ENCODE measurements at places on chromosomes 12 and 14.

DNA sequence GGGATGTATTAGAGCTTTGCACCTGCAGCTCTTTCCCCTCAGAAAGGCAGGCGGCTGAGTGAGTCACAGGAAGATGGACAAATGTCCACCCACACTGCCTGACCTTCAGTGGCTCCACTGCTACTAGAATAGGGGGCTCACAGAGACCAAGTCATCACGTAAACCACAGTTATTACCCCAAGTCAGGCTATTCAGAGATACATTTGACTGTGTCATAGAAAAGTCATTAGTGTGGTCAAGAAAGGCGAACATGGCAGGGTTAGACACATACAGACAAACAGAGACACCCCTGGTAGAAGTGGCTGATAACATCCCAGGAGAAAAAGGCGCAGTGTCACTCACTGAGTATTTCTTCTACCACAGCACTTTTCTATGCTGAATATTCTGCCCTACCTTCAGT is 36.0 kb downstream of the GCH1 start:
- DNase-seq, result no peak

DNA sequence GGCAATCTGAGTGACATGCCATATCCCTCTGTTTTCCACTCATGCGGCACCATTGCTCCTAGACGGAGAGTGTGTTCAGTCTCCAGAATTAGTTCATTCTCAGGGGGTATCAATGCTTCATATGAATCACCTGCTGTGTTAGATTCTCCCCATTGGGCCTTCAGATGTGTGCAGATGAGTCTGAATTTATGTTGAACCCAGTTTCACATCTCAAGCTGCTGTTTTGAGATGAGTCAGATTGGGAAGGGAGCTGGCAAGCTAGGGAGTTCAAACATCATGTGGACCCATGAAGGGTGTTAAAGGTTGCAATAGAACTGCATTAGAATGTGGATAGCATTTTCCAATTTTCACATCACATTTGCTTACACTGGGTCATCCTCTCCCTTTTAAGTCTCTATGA is 46.9 kb upstream of the KCNA1 start:
- DNase-seq, result no peak

DNA sequence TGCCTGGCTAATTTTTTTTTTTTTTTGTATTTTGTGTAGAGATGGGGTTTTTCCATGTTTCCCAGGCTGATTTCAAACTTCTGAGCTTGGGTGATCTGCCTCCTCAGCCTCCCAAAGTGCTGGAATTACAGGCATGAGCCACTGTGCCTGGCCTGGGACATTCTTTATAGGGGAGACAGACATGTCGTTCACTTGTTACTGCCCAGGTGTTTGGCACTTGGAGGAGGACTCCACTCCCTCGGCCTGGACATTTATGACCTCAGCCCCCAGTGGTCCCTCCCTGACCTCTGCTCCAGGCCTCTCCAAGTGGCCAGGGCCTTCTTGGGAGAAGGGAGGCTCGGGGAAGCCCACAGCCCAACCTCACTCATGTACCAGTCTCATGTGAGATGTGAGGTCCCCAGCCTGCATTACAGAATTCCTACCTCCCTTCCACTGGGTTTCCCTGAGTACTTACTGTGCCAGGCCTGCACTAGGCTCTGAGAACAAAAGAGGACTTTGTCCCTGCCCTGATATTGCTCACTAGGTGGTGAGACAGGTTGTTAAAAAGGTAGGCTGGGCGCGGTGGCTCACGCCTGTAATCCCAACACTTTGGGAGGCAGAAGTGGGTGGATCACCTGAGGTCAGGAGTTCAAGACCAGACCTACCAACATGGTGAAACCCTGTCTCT is 9.7 kb upstream of the POP5 start:
- no peak for DNase-seq

DNA sequence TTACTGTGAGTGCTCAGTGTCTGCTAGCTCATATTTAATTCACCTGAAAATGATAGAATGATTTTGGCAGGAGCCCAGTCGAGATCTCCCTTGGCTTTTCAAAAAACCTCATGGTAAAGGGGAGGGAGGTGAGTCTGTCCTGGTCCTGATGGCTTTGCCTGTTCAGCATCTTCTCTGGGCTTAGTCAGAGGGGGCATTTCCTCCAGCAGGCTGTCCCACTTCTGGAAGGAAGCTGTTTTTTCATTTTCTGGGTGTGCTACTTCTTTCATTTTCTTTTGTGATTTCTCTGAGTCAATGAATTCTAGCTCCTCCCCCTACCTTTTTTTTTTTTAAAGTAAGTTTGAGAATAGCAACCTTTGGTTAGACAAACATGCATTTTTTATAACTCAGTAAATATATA is 58.8 kb downstream of the TMX1 start:
- no peak for DNase-seq

DNA sequence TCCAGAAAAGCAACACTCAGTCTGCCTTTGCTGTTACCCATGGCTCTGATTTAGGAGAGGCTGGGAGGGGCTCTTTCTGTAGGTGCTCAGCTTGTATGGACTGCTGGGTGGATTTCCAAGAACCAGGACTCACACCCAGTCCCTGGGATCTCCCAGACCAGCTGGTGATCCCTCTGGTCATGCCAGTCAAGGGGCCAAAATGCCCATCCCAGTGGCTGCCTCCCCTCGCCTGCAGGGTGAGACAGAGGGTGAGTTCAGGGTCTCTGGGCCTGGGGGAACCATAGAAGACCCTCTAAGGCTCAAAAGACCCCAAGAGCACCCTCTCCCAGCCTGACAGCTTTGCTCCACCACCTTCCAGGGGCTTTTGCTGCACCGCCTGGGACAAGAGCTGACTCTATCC is 78.6 kb upstream of the MYL2 start:
- no peak for DNase-seq

DNA sequence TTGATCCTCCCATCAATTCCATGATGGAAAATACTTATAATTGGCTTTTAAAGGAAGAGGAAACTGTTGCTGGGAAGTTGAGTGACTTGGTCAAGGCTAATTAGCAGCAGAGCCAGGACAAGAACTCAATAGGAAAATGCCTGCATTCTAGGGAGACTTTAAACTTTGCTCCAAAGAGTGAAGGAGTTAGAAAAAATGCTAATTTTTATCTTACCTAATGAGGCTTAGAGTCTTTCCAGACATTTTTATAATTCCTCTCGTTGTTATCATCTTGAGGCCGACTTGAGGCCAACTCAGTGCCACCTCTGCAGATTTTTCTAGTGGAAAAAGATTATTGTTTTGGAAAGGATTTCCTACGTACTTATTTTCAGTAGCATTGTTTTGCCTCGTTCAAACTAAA is 344.6 kb downstream of the ETNK1 start:
- no peak for DNase-seq

DNA sequence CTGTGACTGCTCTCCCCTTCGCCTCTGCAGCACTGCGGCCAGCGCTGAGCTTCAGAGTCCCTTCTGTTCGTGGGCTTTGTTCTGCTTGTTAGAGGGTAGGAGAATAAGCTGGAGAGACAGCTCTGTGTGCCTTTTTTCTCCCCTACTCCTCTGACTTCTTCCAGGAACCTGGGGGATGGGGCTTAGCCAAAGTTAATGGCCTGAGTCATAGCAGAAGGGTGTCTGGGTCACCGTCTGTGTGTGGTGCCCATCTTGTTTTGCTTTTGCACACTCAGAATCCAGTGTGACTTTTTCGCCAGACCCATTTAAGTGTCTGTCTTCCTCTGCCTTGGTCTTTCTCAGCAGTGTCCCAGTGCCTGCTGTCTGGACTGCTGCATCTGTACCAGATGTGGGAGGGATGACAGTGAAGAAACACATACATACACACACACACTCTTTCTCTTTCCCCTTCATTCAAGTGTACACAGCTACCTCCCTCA is 3.0 kb downstream of the KIF5A start:
- DNase-seq, result no peak

DNA sequence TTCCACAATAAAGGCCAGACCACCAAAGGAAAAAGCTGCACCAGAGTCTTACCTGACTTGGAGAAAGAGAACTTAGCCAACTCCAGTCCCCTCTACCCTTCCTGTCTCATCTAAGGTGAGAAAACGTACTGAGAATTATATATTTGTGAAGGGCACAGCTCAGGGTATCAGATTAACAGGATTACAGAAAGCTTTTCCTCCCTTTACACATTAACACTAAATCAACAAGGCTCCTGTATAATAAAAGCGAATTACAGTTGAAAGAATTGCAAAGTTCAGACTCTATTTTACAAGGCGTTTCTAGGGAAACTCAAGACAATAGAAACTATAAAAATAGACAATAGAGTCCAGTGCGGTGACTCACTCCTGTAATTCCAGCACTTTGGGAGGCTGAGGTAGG is 82.7 kb upstream of the RPL10L start:
- DNase-seq, result no peak

DNA sequence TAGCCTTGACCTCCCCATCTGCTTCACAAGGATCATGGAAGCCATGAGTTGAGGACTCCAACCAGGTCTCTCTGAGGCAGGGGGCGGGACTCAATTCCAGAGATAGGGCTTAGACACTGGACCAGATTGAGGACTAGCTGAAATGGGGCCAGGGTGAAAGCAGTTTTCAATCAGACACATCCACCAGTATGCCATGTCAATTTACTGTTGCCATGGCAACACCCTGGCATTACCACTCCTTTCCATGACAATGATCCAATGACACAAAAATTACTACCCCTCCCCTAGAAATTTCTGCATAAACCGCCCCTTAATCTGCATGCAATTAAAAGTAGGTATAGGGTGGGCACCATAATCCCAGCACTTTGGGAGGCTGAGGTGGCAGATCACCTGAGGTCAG is 18.6 kb upstream of the DCAF5 start:
- no peak for DNase-seq

- DNase-seq, result no peak
Observed at GRCh38 chr12:131313635-131314034, 359.9 kb downstream of the ADGRD1 start.
